ENCODE measurements at places on chromosomes 6 and 20. TPM values are rescaled to one million over a fixed set of nuclear protein-coding genes. Genes with fewer than 3 reads are reported as not detected.

ADGRF5 gene
- 3.2 TPM for total RNA-seq

PARD6B gene
- total RNA-seq = 38.4 TPM

TMEM151B gene
- 0.21 TPM for total RNA-seq

MPIG6B gene
- 0.20 TPM for total RNA-seq

LPA gene
- total RNA-seq = not detected

ETV7 gene
- 3.6 TPM for total RNA-seq

MCM3 gene
- 33.2 TPM for total RNA-seq

NKX2-4 gene
- not detected for total RNA-seq

PDE7B gene
- total RNA-seq = 1.4 TPM

BMP6 gene
- 1.0 TPM for total RNA-seq

GRM4 gene
- not detected for total RNA-seq

AGPAT1 gene
- 44.4 TPM for total RNA-seq

MACROD2 gene
- 5.2 TPM for total RNA-seq

MUC22 gene
- total RNA-seq = not detected

MICB gene
- 1.3 TPM for total RNA-seq

RBBP8NL gene
- total RNA-seq = 6.7 TPM

PBOV1 gene
- not detected for total RNA-seq

FHL5 gene
- 3.4 TPM for total RNA-seq

EPB41L2 gene
- total RNA-seq = 77.7 TPM

BPIFB2 gene
- not detected for total RNA-seq

KHDRBS2 gene
- 1.4 TPM for total RNA-seq

LHFPL5 gene
- not detected for total RNA-seq

SLC25A27 gene
- 7.6 TPM for total RNA-seq

SPTLC3 gene
- 9.7 TPM for total RNA-seq

L3MBTL1 gene
- total RNA-seq = 11.5 TPM

RWDD1 gene
- total RNA-seq = 29.1 TPM

POLH gene
- 11.2 TPM for total RNA-seq

FAM209B gene
- total RNA-seq = not detected

SSTR4 gene
- total RNA-seq = not detected

MOXD1 gene
- 4.2 TPM for total RNA-seq

BNIP5 gene
- 14.4 TPM for total RNA-seq

OTOR gene
- not detected for total RNA-seq

RAET1E gene
- not detected for total RNA-seq

BTNL2 gene
- total RNA-seq = not detected

MLN gene
- total RNA-seq = not detected

FAM209A gene
- 0.34 TPM for total RNA-seq

IMPG1 gene
- total RNA-seq = not detected

HLA-DRB1 gene
- 34.7 TPM for total RNA-seq

C20orf141 gene
- not detected for total RNA-seq

BTN1A1 gene
- total RNA-seq = not detected

APOBEC2 gene
- not detected for total RNA-seq

NNAT gene
- total RNA-seq = 3.4 TPM

MICA gene
- total RNA-seq = 23.7 TPM

SLC35D3 gene
- 0.34 TPM for total RNA-seq

CSNK2A1 gene
- total RNA-seq = 117 TPM

STX11 gene
- 1.5 TPM for total RNA-seq

CCN2 gene
- 34.4 TPM for total RNA-seq

TBCC gene
- total RNA-seq = 26.4 TPM

NPBWR2 gene
- not detected for total RNA-seq

SLC22A1 gene
- 3.1 TPM for total RNA-seq

C6orf15 gene
- not detected for total RNA-seq

RBPJL gene
- total RNA-seq = not detected

REV3L gene
- 21.4 TPM for total RNA-seq

EPPIN gene
- total RNA-seq = not detected

TREM1 gene
- not detected for total RNA-seq

TRIM40 gene
- total RNA-seq = 13.2 TPM

SCRT2 gene
- not detected for total RNA-seq

GPR63 gene
- total RNA-seq = 1.8 TPM

HEY2 gene
- total RNA-seq = 0.76 TPM
